ENCODE measurements at places on chromosomes 3 and 15. TPM values are rescaled to one million over a fixed set of nuclear protein-coding genes. Genes with fewer than 3 reads are reported as not detected.

GRCh38 chr3:151236736-151237135 lies 33.7 kb upstream of the GPR171 start:
- DNase-seq = no peak

DNA sequence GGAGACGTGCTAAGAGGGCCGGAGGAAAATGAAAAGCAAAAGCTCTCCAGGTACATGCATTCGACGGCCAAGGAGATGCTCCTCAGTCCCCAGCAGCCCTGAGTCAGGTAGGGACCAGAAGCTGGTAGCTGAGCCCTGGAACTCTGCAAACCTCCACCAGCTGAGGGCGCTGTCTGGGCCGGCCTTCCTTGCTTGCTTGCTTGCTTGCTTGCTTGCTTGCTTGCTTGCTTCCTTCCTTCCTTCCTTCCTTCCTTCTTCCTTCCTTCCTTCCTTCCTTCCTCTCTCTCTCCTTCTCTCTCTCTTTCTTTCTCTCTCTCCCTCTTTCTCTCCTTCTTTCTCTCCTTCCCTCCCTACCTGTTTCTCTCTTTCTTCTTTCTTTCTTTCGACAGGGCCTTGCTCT lies 94.6 kb upstream of the RASGRF1 start:
- DNase-seq = peak; percentile 67

DNA sequence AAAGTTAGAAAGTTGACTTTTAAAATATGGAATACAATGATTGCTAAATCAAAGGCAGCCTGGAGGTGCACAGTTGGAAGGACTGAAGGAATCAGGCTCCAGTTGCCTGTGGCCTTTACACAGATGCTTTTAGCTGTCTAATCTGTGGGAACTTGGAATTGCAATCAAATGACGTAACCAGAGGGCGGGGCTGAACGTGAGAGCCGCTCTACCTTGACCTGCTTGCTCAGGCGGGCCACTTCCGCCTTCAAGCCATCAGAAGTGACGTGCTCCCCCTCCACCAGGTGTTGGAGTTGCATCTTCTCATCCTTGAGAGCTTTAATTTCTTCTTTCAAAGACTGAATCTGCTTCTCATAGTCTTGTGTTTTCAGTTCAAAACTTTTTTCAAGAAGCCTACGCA lies 37.7 kb upstream of the GNB5 start:
- no peak for DNase-seq

Gene CAV3
- not detected for total RNA-seq

DNA sequence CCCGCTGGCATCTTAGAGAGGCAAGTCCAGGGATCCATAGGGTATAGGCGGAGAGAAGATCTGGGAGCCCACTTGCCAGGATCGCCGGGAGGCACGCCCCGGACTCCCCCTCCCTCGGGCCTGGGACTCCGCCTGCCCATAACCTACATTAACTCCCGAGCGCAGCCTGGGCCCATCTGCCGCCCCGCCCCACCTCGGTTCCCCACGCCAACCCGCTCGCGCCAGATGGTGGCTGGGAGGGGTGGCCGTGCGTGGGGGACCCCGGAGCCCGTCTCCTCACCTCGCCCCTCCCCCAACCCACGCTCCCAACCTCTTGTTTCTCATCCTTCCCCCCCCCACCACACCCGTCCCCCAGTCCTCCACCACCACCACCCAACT lies 1.7 kb upstream of the DLL4 start:
- DNase-seq = no peak

GRCh38 chr3:137988152-137988551 lies 21.8 kb upstream of the CLDN18 start:
- DNase-seq = no peak

Data from testis (tissue), 5 donors.